ENCODE measurements at places on chromosomes 6 and 20. TPM values are rescaled to one million over a fixed set of nuclear protein-coding genes. Genes with fewer than 3 reads are reported as not detected.
A peak's percentile ranks its signal among the peaks of the same experiment; 100 is the strongest.

Gene VSX1
- 0.30 TPM for total RNA-seq

Gene CALHM4
- total RNA-seq = not detected

Gene FAM8A1
- total RNA-seq = 16.7 TPM

DNA sequence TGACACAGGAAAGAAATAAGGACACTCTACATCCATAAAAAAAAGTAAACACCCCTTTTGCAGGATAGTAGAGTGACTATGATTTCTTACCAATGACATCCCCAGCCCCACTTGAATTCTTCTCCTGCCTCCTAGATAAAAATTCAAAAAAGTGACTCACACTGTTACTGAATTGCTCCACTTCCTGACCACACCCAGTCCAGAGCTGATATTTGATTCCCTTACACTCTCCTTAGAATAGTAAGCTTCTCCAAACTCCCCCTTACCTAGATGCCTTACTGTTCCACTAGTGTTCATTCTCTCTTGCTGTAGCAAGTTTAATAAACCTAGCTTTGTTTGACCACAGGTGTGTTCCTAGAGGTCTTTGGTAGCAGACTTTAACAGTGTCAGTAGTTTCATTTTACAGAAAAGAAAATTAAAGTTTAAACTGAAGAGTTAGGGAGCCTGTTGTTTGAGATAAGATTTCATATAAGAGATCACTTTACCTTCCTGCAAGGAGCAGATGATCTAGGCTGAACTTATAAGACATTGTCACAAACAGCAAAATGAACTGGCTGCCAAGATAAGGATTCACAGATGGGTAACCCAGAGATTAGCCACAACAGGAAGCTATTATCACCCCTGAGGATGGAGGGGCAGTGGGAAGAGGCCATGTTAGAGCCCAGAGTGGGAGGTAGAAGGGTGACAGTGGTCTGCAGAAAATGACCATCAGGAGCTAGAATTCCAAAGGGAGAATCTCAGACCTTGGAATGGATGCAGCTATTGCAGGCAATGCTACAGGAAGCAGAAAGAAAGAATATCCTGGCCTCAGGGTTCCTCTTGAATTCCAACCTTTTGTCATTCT, 28.4 kb upstream of the BTN3A2 start:
- no peak for DNase-seq

DNA sequence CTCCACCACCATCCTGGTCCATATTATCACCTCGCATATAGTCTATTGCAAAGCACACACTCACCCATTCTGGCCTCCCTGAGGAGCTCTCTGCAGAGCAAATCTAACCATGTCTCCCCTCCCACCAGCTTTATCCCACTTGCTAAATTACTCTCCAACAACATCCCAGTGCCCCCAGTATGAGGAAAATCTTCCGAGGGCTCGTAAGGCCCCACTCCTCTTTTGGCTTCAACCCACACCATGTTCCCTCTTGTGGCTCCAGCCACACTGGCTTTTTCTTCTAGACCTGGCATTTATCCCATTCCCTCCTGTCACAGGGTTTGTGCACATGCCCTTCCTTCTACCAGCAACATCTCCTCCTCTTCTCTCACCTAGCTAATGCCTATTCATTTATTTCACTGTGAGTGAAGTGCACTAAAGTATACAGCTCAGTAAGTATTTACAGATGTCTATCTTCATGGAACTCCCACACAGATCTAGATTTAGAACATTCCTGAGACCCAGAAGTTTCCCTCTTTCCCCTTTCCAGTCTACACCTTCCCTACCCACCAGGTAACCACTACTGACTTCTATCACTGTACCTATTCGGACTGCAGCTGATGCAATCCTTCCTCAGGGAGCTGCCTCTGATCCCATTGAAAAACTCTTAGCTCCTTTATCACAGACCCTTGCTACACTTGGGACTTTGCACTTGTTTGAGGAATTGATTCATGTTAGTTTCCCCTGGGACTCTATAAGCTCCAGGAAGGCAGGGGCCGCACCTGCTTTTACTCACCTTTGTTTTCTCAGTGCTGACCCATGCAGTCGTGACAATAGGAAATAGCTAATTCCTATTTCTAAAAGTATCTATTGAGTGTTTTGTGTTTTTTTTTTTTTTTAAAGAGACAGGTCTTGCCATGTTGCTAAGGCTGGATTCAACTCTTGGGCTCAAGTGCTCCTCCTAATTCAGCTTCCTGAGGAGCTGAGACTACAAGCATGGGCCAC, 15.5 kb downstream of the MRPL14 start:
- DNase-seq = no peak

GRCh38 chr20:34985461-34986310, 30.0 kb downstream of the MYH7B start:
- peak; percentile 42 for DNase-seq
